Omental fat pad (tissue), 4 donors: ENCODE measurements at places on chromosomes 7 and 10.

DNA sequence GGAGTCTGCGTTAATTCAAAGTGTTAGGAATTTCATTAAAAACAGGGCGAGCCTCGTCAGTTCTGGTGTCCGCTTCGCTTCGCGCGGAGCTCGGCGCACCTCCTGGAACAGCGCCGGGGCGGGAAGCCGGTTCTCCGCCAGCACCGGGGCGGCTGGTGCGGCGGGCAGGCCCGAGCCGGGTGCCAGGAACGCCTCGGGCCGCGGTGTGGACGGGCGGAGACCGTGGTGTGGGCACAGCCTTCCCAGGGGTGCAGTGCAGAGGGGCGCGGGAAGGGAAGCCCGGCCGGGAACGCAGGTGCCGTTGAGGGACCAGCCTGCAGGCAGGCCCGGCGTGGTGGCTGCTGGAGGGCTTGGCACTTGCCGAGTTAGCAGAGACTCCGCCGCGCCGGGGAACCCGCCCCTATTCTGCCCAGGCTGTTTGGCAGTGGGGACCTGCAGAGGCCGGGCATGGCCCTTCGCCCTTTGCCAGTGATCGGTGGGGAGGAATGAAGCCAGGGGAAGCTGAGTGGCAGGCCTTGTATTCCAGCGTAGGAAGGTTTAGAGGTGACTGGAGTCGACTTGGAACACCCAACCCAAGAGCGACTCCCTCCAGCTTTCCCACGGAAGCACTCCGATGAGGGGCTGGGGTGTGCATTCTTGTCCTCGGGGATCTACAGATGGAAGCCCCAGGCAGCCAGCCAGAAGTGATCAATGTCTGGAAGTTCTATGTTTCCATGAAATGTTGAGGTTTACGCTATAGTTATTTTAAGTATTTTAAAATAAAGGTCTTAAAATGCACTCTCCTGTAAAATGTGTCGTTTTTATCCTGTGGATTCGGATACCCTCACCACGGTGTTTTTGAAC, 945 bp upstream of the RHEB start:
- DNase-seq: no peak

DNA sequence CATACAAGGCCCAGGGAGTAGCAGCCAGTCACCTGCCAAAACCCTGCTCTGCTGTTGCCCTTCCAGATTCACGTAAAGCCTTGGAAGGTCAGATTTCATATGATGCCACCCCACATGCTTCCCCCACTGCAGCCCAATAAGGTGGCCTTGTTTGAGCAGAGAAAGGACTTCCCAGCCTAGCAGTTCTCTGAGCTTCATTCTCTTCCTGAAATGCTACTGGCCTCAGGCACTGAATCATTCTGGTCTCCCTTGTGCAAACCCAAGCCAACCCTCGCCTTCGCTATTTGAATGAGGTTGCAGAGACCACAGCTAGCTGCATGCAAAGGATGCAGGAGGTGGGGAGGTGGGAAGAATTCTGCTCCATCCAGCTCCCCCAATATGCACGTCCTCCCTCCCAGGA, 60.3 kb upstream of the PLXNA4 start:
- no peak for DNase-seq

DNA sequence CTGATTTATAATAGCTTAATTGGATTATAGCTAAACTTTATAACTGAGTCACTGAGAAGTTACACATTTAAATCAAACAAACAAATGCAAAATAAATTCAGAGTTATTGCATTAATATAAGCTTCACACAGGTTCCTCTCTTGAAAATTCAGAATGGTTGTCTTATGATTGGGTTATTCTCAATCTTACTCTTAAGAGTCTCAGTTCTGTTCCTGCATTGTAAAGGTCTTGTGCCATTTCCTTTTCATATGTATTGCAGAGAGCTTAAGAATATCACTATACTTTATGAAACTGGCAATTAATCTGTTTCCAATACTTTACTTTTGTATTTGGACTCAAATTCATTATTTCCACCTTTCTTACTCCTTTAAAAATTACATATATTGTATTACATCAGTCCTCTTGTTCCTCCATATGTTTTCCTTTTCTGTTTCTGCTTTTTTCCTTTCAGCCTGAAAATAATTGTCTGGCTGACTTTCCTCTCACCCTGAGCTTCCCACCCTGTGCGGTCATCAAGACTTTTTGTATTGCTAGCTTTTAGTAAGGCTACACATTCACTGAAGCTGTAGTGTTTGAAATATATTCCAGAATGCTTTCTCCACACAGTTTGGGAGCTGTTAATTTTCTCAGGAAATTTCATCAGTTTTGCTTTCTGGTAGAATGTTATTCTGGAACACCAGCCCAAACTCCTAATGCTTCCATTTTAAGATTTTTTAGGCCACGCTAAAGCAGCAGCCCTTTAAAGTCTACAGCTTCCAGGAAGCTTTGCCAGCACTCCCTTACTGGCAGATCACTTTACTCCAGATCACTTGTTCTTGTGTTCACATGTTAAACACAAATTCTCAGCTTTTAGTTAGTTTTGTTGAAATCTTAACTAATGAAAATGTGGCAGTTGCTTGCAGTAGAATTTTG, 139.4 kb downstream of the KCND2 start:
- no peak for DNase-seq

GRCh38 chr10:19947656-19948055, 131.4 kb downstream of the PLXDC2 start:
- DNase-seq: no peak

DNA sequence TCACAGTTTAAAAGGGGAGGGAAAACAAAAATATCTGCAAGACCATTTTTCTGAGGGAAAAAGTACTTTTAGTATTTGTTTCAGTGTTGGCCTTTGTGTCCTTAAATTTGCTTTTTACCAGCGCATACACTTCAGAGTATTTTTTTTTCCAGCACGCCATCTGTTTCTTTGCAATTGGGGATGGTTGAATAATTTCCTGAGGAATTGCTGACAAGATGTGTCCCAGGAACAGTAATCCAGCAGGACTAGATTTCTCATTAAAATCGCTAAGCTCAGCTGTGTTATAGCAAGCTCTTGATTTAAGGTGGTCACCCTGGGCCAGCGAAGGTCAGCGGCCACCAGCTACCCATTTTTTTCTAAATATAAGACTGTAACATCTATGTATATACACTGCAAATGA, 156.9 kb upstream of the RHOBTB1 start:
- no peak for DNase-seq

- DNase-seq: no peak
These were observed 34.3 kb upstream of the BTBD16 start for GRCh38 chr10:122236690-122237306.

DNA sequence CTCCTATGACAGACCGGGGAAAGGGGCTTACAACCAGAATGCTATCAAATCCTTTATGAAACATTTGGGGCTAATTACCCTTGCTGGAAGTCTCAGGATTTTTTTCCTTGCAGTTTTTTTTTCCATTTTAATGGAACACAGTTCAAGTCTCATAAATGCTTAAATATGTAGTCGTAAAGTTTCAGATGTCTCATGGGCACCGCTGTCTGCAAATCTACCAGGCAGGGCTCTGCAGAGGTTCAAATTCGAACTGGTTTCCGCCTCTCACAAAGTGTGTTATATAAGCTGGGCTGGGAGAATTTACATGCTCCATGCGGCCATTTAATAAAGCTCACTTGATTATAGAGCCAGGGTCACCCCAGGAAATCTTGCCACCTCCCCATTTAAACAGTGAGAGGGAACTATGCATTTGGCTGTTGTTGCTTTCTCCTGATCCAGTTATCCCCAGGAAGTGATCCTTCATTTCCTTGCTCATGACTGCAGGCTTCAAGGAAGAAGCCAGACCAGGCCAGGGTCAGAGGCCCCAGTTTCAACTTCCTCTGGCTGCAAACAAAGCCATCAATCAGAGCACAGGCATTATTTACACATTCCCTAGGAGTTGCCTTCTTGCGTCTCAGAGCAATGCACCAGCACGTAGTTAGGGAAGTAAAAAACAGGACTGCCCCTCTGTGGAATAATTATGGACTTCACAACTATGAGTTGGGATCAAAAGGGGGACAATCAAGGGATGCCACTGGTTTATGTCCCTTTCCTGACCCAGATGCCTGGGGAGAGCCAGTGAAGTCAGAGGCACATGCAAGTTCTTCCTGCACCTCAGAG, 358.8 kb downstream of the PRPF18 start:
- no peak for DNase-seq
